Foreskin keratinocyte (primary cell): ENCODE measurements at places on chromosomes 6 and 20. TPM values are rescaled to one million over a fixed set of nuclear protein-coding genes. Genes with fewer than 3 reads are reported as not detected.

GRCh38 chr20:43840382-43841070 is 74.1 kb upstream of the TOX2 start:
- DNase-seq: no peak

DNA sequence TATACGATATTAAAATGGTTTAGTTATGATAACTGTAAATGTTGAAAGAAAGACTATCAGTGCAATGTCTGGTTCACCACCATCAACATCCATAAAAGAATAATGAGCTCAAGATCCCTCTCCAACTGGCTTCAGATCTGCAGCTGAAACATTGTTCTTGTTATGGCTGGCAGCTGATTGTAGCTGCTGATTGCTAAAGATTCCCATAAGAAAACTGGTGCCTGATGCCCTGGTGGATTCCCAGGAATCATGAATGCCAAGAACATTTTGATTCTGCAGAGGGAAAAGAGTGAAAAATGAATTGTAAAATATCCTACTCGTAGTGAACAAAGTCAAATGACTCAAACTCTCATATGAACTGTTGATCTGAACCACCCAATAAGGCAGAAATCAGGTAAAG is 1160.2 kb downstream of the EPHA7 start:
- no peak for DNase-seq

The MAS1 gene
- polyA plus RNA-seq: not detected in 2 replicates

DNA sequence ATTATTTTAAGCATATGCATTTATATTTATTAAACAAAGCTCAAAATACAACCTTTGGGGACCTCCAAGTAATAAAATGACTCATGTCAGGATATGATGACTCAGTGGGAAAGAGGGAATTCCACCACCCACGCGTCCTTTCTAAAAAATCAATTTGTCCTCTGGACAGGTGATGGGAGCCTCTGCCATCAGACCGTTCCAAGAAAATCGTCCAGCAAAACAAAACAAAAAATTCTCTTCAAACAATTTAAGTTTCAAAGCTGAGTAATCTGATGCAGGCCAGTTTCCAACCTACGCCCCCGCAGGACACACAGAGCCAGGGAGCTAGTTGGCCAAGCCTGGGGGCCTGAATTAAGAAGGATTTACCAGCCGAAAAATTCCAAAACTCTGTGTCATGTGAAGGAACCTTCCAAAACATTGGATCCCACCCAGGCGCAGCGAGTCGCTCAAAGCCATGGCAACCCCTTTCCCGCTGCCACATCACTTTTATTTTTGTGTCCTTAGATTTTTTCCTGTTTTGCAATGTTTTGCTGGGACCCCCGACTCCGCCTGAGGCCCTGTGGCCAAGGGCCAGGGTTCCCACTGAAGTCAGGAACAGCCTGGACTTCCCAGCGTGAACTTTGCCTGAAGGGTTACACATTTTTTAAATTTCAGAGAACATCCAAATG is 95.3 kb downstream of the NFATC2 start:
- peak; percentile 74 for DNase-seq

The SNAP25 gene
- polyA plus RNA-seq: not detected in 2 replicates
